Endodermal cell (in vitro differentiated cells): ENCODE measurements at places on chromosomes 11 and 22.

DNA sequence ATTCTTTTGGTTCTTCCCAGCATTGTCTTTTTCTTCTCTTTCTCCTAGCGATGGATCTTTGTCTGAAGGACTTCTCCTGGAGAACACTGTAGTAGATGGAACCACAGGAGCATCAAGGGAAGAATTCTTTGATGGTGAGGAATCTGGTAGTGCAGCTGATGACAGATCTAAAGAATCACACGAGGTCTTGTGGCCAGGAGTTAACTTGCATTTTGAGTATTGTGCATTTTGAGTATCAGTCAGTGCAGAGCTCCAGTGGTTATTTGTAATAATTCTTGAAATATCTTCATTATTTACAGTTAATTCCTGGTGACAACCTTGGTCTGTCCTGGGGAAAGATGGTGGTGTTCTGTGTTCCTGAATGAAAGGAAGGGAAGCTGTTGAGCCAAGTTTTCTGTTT lies 14.5 kb upstream of the POGLUT3 start:
- no peak for DNase-seq

DNA sequence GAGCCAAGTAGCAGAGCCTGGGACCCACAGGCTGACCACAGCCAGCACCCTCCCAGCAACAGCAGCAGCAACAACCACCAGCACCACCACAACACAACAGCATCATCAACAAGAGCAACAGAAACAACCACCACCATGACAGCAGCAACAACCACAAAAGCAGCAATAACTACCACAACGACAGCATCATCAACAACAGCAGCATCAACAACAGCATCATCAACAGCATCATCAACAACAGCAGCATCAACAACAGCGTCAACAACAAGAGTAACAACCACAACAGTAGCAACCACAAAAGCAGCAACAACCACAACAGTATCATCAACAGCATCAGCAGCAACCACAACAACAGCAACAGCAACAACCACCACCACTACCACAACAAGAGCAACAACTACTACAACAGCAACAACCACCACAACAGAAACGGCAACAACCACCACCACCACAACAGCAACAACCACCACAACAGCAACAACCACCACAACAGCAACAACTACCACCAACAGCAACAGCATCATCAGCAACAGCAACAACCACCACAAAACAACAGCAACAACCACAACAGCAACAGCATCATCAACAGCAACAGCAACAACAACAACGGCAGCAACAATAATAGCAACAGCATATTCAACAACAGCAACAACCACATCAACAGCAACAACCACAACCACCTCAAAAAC lies 22.1 kb upstream of the FGF3 start:
- DNase-seq, result no peak

DNA sequence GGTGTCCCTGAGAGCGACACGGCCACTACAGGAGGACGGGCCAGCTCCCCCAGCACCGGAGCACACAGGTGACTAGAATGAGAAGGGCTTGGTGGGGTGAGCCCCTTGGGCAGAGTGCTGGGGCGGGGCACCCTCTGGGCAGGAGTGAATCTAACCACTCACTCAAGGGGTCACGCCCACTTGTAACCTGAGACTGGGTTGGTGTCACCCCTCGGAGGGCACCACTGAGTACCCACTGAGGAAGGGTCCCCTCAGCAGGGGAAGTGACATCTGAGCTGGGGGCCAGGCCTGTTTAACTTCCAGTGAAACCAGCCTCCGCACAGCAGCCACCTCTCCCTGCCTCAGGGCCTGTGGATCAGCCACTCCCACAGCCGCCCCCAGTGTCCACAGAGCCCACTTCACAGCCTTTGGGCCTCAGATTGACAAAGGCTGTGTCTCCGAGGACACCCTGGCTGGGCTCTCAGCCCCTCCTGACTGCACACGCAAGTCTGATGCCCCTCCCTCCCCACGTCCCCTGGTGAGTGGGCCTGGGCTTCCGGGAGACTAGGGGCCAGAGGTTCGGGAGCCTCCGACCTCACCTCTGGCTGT lies 5.6 kb downstream of the GATD1 start:
- DNase-seq, result no peak

GRCh38 chr11:22851477-22851876 lies 8.8 kb downstream of the CCDC179 start:
- no peak for DNase-seq

DNA sequence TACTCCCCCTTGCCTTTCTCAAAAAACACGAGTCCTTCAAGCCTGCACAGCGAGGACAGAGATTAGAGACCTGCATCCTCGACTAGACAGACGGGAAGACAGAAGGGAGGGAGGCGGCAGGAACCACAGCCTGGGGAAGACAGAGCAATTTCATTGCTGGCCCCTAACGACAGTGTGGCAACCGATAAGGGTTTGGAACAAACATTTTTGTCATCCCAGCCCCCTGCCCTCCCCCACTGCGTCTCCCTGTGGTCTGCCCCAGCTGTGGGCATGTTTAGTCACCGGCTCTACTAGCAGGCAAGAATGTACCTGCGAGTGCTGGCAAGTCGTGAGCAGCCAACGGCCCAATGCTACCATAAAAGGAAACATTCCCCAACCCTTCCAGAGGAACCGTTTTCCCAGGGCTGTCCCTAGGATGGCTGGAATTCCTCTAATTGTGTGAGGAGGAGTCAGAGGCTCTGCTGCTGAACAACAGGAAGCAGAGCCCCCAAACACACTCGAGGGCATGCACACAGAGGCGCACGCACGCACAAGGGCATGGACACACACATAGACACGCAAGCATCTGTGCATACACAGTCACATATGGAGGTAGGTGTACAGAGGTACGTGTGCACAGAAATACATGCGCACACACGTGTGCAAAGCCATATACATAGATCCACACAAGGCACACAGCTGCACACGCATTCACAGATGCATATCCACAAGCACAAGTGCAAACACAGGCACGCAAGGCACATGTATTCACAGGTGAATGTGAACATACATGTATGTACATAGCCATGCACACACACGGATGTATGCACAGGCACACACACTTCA lies 58.3 kb downstream of the MYH9 start:
- DNase-seq, result peak; percentile 97

- DNase-seq, result no peak
Observed at GRCh38 chr11:92397221-92397755, 172.7 kb downstream of the FAT3 start.

DNA sequence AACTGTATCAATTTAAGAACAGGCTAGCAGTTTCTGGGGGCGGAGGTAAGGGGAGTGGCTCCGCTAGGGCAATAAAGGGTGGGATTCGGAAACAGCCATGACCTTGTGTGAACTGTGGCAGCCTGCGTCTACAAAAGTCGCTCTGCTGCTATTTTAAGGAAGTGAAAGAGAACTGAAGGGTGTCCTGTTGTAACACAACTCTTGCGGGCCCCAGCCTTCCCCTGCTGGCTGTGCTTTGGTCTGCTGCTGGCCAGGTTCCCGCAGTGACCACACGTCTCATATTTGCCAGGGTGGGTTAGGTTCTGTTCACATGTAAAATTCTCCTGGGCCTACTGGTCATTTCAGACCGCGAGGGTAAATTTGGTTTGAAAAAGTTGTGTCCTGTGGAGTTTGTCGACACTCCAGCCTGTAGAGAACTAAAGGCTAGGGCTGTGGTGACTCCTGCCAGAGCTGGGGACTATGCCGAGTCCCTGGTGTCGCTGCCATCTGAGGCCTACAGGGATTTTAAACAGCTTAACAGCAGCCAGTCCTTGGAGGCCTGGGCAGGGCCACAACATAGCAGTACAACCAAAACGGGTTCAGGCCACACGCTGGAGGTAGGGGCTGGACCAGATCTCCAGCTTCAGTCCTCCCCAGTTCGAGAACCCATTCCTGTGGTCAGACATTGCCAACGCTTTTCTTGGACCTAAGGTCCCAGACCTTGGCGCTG lies 1.1 kb upstream of the PPFIBP2 start:
- peak; percentile 59 for DNase-seq

- no peak for DNase-seq
Observed at GRCh38 chr11:64023712-64024710, 11.7 kb upstream of the FLRT1 start.

DNA sequence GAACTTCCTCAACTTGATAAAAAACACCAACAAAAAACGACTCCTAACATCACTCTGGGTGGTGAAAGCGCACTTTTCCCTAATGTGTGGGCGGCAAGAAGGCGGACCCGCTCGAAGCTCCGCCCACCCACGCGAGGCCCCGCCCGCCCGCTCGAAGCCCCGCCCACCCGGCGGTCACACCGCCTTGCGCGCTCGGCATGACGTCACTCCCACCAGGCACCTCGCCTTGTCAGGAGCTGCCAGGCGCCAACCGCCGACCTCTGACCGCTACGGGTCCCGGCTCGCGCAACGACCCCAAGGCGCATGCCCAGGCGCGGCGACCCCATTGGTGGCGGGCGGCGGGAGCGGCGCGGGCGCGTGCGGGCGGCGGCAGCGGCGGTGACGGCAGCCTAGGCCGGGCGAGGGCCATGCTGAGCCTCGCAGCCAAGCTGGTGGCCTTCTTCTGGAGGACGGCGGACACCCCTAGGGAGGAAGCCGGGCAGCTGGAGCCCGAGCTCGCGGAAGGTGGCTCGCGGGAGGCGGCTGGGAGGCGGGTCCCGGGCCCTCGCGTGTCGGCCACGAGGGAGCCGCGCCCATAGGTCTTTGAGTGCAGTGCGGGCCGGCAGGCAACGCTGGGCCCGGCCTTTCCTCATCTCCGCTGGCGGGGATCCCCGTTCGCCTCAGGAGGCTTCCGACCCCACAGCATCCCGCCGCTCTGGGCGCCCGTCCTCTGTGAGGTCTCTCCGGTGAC lies at the start of gene MOV10L1:
TSS of gene MOV10L1 (plus strand) at position 325 of the 730 bp plus-strand sequence. CDS start at position 408, 83 bp downstream.
- peak; percentile 74 for DNase-seq

GRCh38 chr11:77188633-77189491 lies 60.8 kb downstream of the MYO7A start:
- DNase-seq, result peak; percentile 85

- no peak for DNase-seq
Observed at GRCh38 chr11:115201111-115201792, 303.0 kb downstream of the CADM1 start.

GRCh38 chr11:12599408-12600143 lies 74.6 kb upstream of the TEAD1 start:
- DNase-seq, result peak; percentile 94

DNA sequence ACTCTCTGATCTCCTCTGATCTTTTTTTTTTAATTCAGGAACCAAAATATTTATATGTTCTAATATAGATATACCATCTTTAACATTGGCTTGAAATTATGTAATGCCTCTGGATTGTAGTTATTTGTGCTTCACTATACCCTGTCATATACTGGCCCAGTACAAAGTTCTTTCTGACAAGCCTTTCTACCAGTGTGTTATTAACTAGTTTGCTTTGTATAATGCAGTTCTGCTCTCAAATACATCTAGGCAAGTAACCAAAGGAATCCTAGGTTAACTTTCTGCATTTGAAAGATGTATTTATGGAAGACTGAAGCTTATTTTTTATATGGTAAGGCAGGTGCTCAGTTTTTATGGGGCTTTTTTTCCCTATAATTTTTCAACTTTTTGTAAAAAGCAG lies 36.1 kb downstream of the ARHGEF12 start:
- no peak for DNase-seq

DNA sequence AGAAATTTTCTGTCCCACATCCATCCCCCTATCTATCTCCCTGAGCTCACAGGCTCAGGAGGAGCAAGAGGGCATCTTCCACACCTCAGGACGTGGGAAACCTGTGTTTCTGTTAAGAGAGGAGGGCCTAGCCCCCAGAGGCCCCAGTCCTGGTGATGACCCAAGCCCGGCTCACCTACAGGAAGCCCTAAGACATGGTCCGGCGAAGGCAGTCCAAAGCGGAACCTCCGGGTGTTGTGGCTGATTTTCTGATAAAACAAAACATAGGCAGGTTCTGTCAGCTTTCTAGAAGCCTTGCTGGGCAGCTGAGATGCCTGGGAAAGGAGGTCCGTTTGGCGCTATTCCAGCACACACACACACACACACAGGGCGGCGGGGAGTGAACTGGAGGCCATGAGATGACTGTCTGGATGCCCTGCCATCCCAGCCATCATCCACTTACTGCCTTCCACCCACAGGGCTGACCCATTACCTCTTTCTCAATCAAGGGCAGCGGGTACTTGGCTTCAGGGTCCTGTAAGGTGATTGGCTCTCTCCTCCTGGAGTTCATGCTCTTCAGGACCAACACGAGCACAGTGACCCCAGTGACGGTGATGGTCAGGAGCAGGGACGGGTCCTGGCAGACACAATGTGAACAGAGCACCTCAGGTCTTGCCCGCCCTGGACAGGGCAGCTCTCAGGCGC lies 882 bp downstream of the CYB5R2 start:
- DNase-seq, result no peak

- peak; percentile 24 for DNase-seq
Observed at GRCh38 chr11:120029321-120029720, 108.6 kb downstream of the TRIM29 start.

- DNase-seq, result no peak
Observed at GRCh38 chr11:120517801-120518291, 6.3 kb downstream of the GRIK4 start.

DNA sequence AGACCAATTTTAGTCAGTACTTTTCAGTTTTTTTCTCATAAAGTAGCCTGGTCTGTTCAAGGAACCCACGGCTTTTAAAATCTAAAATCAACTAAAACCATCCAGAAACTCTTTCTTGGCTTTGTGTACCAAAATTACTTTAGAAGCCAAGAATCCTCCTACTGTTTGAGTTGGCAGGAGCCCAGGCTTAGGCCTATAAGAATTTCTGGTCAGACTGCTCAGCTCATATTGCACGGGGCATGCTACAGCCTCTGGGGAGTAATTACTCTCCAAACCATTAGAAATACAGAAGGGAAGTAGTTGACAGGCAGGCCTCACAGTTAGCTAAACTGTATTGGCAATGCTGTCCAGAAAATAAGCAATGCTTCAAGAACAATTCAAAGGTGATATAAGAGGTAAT lies 1862.9 kb upstream of the RAG2 start:
- no peak for DNase-seq

GRCh38 chr11:92347454-92347853 lies 122.8 kb downstream of the FAT3 start:
- no peak for DNase-seq

DNA sequence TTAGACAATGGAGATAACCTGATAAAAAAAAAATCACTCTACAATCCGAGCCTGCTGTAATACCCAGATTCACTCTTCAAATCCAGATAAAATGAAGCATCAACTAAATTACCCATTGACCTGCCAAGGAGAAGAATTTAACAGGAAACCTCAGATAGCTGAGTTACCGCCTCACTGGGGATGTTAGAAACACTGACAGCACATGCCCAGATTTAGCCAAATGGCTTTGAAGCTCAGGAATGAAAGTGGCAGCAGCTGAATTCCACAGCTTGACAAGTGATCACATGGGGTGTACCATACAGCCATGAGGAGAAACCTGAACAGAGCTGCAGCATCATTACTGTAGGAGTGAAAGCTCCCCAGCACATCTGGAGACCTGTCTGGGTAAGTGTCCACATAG lies 807.6 kb downstream of the DLG2 start:
- DNase-seq, result no peak

- DNase-seq, result no peak
Observed at GRCh38 chr11:36953976-36954375, 355.9 kb upstream of the RAG2 start.

DNA sequence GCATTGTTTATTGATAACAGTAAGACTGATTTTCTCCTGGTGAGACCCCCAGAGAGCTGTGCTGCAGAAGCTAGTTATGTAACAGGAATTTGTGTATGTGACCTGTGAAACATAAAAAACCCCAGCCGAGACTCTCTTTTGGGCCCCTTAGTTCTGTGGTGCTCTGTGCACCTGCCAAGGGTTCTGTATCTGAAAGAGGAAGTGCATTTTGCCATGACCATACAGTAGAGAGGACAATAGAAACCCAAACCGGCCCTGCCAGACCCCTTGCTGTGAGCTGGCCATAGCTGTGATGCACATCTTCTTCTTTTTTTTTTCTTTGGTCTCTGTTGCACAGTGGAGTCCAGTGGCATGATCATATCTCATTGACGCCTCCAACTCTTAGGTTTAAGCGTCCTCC lies 31.4 kb upstream of the APOL5 start:
- DNase-seq, result no peak
